Testis (tissue), 5 donors: ENCODE measurements at places on chromosomes 12 and 14. TPM values are rescaled to one million over a fixed set of nuclear protein-coding genes. Genes with fewer than 3 reads are reported as not detected.
A peak's percentile ranks its signal among the peaks of the same experiment; 100 is the strongest.

GRCh38 chr14:95871531-95871930 lies 5.1 kb upstream of the TUNAR start:
- no peak for DNase-seq

Gene GARIN6
- 53.2 TPM for total RNA-seq

DNA sequence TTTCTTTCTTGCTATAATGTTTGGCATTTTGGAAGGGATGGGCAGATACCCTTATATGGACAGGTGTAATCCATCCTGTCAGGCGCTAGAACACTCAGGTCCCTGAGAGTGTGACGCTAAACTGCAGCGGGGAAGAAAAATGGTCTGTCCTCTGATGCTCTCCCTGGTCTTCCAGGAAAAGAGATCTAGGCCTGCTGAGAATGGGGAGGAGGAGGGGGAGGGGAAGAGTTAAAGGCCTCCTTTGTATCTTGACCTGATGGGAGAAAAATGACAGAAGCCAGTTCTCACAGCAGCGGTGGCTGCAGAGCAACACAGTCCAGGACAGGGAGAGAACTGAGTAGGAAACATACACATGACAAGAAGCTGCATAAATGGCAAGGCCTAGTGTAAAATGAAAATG lies 61.1 kb downstream of the RPS6KA5 start:
- no peak for DNase-seq

DNA sequence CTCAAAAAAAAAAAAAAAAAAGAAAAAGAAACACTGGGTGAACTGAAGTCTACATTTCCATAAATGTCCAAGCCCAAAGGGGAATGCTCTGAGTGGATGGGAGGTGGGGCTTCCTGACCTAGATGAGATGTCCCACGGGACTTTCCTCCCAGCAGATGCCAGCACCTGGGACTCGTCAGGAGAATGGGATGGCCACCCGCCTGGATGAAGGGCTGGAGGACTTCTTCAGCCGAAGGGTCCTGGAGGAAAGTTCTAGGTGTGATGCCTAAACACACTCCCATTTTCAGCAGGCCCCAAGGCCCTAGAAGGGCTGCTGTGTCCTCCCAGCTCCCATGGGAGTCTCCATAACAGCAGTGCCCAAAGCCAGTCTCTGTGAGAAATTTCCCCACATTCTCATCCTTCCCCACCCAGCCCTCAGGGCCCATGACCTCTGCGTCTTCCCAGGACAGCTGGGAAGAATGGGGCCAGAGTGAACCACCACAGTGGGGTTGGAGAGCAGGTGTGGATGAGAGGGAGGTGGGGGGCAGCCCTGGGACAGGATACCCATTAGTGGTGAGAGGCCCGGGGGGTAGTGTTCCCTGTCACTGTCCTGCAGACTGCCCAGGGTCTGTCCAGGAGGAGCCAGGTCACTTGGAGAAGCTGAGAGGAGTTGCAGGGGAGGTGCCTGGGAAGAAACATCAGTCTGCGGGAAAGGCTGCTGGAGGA lies 7.1 kb upstream of the CPNE6 start:
- DNase-seq = no peak

DNA sequence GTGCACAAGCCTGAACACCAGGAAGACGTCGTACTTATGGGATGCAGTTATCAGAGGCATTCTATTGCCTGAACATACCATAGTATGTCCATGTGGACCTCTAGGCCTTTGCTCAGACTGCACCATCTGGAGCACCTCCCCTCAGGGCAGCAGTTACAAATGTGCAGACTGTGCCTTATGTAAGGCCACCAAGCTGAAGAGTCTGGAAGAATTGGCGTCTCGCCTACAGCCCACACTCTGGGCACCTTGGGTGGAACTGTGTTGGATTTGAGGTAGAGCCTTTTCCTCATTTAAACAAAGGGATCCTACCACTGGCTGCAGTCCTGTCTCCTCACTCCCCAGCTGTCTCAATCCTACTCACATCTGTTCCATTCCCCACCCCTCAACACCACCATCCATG lies 204.3 kb upstream of the FRMD6 start:
- DNase-seq = no peak

Gene CHGA
- 191 TPM for total RNA-seq

DNA sequence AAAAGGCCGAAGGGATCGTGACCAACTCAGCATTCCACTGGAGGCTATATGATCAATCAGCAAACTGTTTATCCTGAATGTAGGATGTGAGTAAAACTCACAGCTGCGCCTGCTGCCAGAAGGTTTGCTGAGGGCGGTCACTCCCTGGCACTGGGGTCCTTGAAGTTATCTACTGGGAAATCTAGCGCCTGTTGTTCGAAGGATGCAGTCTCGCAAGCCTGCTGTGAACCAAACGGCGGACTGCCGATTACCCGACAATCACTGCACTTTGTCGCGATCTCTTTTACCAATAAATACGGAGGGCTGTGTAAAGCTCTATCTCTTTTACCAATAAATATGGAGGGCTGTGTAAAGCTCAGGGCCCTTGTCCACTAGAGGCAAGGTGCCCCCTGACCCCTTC lies 12.9 kb downstream of the DDX51 start:
- peak; percentile 7 for DNase-seq

DNA sequence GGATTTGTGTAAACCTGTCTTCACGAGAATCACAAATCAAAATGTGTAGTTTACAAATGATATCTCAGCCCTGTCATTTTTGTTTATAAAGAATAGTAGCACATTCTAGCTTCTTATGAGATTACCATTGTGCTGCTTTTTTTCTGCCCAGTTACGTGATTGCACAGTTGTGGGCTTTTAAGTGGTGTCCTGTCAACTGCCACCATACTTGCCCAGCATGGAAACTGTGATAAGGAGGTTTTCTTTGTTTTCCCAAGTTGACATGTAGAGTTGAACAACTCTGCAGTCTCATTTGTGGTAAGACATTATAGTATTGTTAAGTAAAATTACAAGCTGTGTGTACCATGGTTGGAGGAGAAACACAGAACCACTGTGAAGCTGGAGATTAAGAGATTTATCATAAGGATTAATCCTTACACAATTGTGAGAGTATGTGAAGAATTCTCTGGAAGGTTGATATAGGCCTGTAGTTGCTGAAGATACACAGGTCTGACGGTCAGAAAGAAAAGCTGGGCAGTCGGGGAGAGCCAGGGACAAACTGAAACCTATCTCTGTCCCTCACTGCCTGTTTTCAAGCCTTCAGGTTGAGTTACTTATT lies 12.2 kb downstream of the CHURC1 start:
- no peak for DNase-seq

DNA sequence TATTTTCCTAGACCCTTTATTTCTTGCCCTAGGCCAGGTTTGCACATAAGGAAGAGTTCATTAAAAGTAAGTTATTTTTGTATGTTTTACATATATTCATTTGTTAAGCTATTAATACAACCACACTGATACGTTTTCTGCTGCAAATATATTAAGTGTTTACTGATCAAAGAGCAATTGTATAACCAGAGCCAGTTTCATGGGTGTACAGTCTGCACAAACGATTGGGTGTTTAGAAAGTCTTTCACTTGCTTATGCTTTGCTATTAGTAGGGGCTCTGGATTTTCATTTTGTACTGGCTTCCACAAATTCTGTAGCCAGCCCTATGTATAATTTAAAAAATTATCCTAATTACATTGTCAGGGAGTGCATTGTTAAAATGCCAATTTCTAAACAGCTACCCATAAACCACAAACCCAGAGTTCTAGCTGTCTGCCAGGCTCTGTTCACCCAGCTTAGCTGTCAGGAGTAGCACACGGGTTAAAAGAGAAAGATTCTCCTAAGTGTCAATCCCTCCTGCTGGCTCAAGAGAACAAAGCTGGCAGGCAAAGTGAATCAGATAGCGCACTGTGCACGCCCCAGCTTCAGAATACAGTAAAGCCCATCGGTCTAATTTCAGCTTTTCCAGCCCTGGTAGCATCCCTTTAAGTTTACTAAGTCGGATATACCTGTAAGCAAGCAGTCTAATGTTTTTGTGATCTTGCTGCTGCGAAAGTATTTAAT lies 151.0 kb upstream of the LMO3 start:
- DNase-seq = no peak

Gene LRRK2
- 5.1 TPM for total RNA-seq

Gene TIMM9
- 33.8 TPM for total RNA-seq

DNA sequence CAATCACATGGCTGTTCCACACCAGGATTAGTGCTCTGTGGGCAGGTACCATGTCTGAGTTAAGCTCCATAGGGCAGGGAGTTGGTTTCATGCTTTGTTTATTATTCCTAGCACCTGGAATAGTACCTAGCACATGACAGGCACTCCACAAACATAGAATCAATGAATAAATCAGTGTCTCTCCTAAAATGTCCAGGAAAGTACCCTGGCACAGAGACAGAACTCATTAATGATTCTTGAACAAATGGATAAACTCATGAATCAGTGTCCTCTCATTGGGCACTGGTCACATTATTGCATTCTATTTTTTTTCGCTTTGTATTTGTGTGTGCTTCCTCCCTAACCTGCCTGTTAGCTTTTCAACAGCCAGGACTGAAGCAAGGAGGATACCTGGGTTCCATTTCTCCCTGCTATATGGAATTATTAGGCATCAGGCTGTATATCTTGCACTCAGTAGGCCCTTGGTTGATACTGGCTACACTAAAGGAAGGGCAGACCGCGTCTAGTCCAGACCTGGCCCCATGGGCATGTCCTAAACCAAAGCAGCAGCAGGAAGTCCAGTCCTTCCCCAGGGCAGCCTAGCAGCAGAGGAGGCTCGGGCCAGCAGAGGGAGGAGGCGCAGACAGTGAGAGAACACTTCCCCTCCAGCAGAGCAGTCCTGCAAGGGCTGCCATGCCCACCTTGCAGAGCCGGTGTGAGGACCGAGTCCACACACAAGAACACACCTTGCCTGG lies 18.4 kb downstream of the HDAC7 start:
- no peak for DNase-seq

DNA sequence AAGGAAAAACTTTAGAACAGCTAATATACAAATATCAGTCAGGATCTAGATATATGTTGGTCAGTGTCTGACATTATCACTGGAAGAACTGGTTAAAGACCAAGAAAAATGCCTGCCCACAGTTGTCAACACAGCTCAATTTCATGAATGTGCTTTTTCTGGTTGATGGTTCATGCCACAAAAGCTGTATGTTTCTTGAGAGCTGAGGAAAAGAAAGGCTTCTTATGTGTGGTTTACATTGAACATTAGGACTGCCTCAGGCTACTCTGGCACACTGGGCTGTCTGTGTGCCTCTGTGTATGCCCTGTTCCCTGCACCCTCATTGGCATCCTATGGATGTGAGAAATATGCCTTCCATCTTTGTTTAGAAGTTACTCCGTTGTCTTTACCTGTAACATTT lies 218.8 kb upstream of the RGS6 start:
- DNase-seq = no peak

- DNase-seq = no peak
These were observed 146.4 kb upstream of the KRR1 start for GRCh38 chr12:75657831-75658230.

- no peak for DNase-seq
These were observed 24.3 kb downstream of the CALM1 start for GRCh38 chr14:90421001-90421631.

DNA sequence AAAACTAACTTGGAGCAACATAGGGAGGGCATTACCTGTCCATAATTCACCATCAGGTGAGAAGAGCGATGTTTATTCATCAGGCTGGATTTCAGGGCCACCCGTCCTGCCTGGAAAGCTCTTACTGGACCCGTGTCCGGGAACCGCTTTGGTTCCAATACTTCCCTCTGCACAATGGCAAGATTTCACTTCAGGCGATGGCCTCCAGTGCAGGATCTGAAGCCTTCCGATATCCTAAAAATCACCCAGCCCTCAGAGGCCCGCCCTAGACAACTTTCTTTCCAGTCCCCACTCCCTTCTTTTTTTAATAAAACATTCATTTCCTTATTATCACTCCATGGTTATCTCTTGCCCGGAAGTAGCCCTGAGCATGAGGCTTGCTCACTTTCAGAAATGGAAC lies 92.5 kb downstream of the BCL11B start:
- no peak for DNase-seq

Gene NKX2-8
- total RNA-seq = 63.3 TPM

Gene CEP170B
- total RNA-seq = 73.9 TPM

Gene CD4
- 2.0 TPM for total RNA-seq
